Activated naive CD8-positive, alpha-beta T cell treated with anti-CD3 and anti-CD28 coated beads, Interleukin-2, amount 10 ng/mL, durations not matched to agents 7 days and 5 days (primary cell): ENCODE measurements at places on chromosomes 3 and 15. TPM values are rescaled to one million over a fixed set of nuclear protein-coding genes. Genes with fewer than 3 reads are reported as not detected.

DNA sequence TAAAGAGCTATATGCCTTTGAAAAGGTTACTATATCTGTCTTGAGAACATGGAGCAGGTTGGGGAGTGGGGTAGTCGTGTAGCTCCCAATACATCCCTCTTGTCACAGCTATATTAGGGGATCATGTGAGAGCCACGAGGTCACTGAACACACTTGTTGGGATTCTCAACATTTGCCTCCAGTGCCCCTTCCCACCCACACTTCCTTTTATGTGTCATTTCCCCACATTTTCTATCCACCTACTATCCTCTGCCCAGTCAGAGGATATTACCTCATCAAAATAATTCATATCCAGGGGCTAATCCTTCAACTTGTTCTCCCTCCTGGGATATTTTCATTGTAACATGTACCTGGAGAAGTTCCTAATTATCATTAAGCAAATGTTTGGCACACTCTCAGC lies 85.0 kb downstream of the CYP19A1 start:
- no peak for DNase-seq
- peaks cover 9% of the 10 kb centered on the region for H3K27me3 ChIP-seq
- H3K36me3 ChIP-seq: no peaks in the 10 kb centered on the region

DNA sequence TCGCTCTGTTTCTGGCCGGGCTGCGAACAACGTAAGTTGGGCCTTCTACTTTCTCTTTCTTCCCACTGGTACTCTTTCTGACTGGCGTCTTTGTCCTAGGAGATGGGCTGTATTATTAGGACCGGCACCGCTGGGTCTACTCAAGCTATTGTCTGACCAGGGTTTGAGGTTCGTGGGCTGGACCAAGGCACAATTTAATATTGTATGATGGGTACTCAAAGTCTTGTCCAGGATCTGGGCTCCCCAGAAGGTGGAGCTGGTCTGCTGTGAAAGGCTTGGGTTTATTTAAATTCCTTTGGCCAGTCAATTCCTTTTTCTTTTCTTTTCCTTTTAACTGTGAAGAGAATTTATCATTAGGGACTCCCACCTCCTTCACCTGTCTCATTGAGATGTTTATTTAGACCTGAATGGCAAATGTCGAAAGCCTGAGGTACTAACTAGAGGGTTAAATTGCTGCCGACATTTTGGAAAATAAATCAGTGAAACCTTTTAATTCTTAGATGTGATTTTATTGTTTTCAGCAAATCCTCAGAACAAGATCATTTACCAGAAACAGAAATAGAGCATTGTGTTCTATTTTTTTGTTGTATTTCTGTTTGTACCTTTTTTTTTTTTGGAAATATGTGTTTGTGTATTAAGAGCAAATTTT lies 410 bp downstream of the LRRC49 start:
- DNase-seq: no peak
- H3K4me3 ChIP-seq: peak overlapping the region; percentile 85
- peak overlapping the region; percentile 34 for H3K27ac ChIP-seq
- H3K27me3 ChIP-seq: peaks cover 57% of the 10 kb centered on the region

DTWD1 gene
- total RNA-seq: 24.0 TPM

GPR27 gene
- 0.28 TPM for total RNA-seq

DNA sequence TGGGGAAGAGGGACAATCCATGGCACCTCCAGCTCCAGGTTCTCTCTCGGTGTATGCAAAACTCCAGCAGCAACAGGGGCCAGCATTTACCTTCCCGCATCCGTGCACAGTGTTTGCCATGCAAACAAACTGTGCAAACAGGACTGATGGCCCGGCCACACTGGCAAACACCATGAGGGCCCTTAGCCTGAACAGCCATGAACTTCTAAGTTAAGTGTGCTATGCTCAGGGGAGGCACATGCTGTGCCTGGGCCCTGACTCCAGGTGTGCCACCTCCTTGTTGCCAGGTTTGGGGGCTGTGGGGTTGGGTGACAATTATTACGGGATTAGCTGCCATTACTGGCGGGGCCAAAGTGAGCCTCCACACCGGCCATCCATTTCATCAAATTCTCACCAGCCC lies 57.5 kb downstream of the CACNA2D2 start:
- DNase-seq: no peak
- peaks cover 19% of the 10 kb centered on the region for H3K4me1 ChIP-seq
- no peak overlapping the region for H3K27ac ChIP-seq
- no peaks in the 10 kb centered on the region for H3K36me3 ChIP-seq
- H3K27me3 ChIP-seq: no peaks in the 10 kb centered on the region
